ENCODE measurements at places on chromosomes 6 and 20.
A peak's percentile ranks its signal among the peaks of the same experiment; 100 is the strongest.

DNA sequence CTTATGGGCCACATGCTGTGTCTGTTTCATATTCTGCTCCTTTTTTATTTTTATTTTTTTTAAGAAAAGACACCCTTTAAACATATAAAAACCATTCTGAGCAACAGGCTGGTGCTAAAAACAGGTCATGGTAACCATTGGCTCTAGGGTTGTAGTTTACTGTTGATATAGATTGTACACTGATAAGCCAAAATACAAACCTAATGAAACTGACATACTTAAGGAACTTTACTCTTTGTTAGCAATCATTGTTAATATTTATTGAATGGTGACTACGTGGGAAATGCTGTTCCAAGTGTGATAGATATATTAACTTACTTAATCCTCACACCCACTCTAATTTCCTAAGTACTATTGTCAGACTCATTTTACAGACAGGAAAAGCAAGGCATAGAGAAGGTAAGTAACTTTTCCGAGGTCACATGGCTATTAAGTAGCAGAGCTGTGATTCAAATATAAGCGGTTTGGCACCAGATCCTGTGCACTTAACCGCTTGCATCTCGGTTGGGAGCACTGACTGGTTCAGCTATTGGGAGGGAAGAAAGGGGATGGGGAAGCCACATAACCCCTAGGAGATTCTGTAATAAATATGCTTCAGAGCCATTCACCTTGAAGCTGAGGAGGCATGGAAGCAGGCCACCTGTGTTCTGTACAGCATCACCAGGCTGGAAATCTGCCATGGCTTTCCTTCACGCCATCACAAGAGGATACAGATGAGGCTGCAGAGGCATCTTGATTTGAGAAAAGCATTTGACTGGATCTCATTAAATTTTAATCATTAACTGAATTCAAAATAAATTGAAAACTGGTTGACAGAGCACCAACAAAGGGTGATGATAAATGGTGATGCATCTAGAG lies 4.9 kb downstream of the TRAF3IP2 start:
- DNase-seq: no peak

DNA sequence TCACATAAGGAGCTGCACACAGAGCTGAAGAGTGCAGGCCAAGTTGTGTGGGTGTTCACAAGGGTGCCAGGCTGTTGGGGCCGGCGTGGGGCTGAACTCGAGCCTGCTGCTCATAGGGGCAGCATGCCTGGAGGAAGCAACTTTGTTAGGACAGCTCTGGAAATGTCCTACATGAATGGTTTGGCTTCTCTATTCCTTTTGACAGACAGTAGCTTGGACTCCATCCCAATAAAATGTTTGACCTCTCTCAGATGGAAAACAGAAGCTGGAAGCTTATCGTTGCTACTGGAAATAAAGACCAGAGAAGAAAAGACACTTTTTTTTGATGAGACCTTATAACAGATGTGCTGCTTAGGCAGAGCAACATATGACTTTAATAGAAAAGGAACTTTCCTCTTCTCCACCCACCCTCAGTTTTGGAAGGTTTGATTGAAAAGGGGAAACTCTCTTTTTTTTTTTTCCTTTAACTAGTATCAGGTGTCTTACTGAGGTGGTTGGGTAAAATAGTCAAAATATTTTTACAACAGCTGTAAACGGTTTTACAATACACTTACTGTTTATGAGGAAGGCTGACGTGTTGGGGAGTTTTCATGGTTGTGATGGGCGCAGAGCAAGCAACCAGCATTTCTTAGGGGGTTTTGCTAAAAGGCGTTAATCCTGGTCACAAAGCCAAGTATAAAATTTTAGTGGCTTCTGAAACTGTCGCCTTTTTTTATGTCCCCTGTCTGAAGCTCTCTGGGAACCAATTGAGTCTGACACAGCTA lies 80.7 kb upstream of the EEF1E1 start:
- no peak for DNase-seq

- DNase-seq: no peak
Measured at GRCh38 chr6:84197708-84198107, 29.7 kb downstream of the CEP162 start.

DNA sequence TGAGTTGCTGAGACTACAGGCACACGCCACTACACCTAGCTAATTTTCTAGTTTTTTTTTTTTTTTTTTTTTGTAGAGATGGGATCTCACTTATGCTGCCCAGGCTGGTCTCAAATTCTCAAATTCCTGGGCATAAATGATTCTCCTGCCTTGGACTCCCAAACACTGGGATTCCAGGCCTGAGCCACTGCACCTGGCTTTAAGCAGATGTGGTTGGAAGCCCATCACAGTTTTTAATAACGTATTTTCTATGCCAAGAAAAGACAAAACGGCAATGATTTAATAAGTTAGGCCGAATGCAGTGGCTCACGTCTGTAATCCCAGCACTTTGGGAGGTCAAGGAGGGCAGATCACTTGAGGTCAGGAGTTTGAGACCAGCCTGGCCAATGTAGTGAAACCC lies 456.6 kb downstream of the PRKN start:
- DNase-seq: no peak

- no peak for DNase-seq
Measured at GRCh38 chr6:142384519-142385254, 82.9 kb downstream of the ADGRG6 start.

DNA sequence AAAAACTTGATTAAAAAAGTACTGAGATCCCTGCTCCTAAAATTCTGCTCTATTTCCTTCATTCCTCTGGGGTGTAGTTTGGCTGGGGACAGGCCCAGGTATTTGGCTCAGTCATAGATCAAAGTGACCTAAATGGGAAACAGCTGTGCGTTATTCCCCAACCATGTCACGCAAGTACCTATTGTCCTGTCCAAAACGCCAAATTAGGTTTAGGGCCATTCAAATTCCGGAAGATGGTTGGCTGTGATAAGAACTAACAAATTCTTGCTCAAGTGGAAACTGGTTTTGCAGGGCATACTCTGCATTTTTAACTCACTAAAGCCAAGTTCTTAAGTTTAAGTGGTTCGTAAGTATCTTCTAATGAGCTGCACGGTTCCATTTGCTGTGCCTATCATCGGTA lies 147.6 kb upstream of the TMEM170B start:
- no peak for DNase-seq

GRCh38 chr20:37071481-37071911 lies 24.3 kb downstream of the RBL1 start:
- no peak for DNase-seq

DNA sequence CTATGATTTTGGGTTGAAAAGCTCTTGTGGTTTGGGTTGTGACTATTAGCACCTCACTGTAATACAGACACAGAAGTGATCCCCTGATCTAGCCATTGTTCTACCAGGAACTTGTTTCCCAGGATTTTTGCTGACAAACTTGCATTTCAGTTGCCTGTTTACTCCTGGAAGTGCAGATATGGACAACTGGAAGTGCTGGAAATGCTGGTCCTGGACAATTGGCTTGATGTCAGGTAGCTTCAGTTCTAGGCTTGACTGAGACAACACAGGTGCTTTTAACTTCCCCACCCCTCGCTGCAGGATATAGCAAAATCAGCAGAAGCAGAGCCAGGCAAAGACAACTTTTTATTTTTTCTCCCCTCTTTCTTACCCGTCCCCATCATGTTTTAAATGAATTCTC lies 27.1 kb upstream of the FBXO30 start:
- no peak for DNase-seq

- peak; percentile 50 for DNase-seq
Measured at GRCh38 chr6:89079511-89080234, 878 bp upstream of the PNRC1 start.

GRCh38 chr20:50089787-50090177 lies 23.2 kb downstream of the UBE2V1 start:
- DNase-seq: no peak

DNA sequence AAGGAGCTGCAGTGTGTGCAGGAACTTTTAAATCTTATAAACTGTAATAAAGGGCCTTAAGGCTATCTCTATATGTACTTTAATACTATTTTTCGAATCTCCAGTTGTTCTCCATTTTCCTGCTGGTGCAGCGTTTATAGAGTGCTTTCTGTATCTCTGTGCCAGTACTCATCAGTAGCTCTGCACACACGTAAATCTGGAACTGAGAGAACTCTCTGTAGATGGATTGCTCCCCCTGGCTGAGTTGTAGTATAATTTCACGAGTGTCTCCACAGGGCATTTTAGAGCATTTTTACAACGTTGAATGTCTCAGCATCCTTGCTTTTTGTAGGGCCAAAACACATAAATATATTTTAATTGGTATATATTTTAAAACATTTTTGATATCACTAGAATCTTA lies 256.5 kb downstream of the TRDN start:
- DNase-seq: no peak

- no peak for DNase-seq
Measured at GRCh38 chr6:155274106-155274505, 10.3 kb downstream of the CLDN20 start.

GRCh38 chr20:15905661-15906060 lies 667.6 kb downstream of the KIF16B start:
- DNase-seq: no peak

DNA sequence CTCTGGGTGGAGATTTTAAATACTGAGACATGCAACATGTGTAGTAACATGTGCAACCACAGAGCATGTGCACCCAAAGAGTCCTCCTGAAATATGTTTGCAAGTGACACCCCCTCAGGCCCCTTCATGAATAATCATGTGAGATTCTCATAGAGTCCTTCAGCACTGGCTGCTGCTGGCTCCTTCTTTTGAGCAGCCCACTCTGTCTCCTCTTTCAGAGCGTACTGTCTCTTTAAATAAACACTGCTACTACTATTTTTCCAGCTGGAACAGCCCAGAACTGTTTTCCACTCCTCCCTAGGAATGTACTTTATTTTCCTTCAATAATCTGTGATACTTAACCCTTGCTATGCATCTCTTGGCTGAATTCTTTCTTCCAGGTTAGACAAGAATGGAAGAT lies 42.0 kb downstream of the HLA-DRB5 start:
- no peak for DNase-seq

GRCh38 chr20:57470212-57470522 lies 54.8 kb downstream of the CTCFL start:
- no peak for DNase-seq

GRCh38 chr6:27579973-27580372 lies 107.1 kb upstream of the ZNF184 start:
- DNase-seq: no peak

DNA sequence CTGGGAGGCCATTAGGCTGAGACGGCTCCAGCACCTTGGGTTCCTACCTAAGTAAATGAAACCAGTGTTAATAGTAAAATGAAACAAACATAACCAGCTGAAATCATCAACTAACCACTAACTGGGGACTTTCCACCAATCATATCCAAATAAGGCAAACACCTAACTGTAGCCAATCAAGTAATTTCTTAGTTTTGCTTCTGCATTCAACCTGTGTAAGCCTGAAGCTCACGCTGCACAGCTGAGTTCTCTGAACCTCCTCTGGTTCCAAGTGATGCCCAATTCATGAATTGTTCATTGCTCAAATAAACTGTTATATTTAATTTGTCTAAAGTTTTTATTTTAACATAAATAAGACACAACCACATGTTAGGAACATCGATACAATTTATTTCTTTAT lies 22.5 kb downstream of the KLHL32 start:
- DNase-seq: no peak

DNA sequence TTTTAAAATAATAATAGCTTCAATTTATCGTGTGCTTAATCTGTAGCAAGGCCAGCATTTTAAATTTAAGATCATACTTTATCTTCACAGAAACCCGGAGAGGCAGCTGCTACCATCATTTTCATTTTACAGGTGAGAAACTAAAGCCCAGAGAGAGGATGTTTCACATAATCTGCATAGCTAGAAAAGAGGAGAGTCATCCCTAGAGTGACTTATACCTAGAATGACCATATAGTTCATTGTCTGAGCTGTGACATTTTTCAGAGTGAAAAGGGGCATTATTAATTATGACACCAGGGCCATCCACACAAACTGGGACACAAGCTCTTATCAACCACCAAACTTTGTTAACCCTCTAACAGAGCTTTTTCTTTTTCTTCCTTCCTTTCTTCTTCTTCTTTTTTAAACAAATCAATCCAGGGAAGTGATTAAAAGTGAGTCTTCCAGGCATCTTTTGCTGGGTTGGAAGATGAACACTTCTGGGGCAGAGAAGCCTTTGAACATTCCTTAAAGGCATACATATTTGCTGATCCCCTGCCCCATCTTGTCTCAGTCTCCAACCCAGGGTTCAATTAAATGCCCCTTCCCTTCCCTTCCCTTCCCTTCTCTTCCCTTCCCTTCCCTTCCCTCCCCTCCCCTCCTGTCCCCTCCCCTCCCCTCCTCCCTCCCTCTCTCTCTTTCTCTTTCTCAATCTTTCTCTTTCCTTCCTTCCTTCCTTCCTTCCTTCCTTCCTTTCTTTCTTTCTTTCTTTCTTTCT lies 272.5 kb upstream of the JAG1 start:
- no peak for DNase-seq

- no peak for DNase-seq
Measured at GRCh38 chr6:7996538-7997111, 67.6 kb downstream of the BLOC1S5 start.

- no peak for DNase-seq
Measured at GRCh38 chr20:47799116-47799715, 13.9 kb upstream of the SULF2 start.

GRCh38 chr20:48771542-48771941 lies 56.3 kb downstream of the PREX1 start:
- DNase-seq: no peak

- no peak for DNase-seq
Measured at GRCh38 chr20:719816-720215, 44.2 kb upstream of the SCRT2 start.

DNA sequence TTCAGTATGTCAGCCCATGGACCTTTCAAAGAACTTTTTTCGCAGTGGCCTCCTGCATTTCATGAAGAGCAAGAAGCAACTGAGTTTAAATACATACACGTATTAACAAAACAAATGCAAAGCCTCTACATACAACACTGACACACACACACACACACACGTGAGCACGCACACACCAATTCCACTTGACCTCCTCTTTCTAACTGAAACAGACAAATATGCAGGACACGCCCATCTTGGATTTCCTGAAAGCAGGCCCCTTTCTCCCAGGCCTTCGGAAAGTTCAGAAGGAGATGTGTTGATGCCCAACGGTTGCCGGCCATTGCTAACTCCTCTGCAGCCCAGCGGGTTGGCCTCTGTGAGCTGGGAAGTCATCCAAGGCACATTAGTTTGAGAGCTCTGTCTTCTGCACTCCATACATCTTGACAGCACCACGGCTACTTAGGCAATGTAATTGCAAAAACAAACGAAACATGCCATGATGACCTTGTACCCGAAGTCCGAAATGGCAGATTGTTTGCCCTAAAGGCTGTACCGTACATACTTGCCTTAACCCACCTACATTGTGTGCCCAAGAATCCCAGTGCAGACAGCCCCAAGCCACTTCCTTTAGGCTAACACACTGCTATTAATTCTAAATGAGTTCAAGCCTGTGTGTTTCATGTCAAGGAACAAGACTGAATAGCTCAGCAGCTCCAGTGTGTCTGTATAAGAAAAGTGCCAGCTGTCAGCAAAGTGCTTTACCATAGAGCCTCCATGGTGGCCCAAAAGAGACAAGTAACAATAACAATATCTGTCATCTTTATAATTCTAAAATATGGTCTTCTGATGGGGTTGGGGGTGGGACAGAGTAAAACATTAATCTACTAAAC lies 138.8 kb upstream of the RNF217 start:
- no peak for DNase-seq

Measured in activated naive CD8-positive, alpha-beta T cell treated with anti-CD3 and anti-CD28 coated beads, Interleukin-2, amount 10 ng/mL, durations not matched to agents 7 days and 5 days (primary cell).